ENCODE measurements at places on chromosomes 2 and 18. TPM values are rescaled to one million over a fixed set of nuclear protein-coding genes. Genes with fewer than 3 reads are reported as not detected.
A peak's percentile ranks its signal among the peaks of the same experiment; 100 is the strongest.

DNA sequence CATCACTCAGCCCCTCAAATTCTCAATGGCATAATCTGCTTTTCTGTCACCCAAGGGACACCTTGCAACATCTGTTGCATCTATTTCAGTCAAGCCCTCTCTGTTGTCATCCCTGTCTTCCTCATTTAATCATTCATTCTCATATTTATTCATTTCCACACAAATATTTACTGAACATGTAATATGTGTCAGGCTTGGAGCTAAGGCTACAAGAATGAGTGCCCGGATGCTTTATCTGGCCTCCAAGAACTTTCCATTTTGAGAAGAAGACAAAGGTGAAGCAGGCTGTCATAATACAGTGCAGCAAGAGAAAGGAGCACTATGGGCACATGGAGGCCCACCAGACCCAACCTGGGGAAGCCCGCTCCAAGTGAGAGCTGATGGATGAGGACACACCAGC is 15.6 kb downstream of the IL18RAP start:
- peaks cover 37% of the 10 kb centered on the region for H3K4me1 ChIP-seq
- DNase-seq = no peak
- H3K36me3 ChIP-seq = peaks cover 19% of the 10 kb centered on the region

GRCh38 chr2:178514664-178515063 is 34.4 kb downstream of the PLEKHA3 start:
- H3K36me3 ChIP-seq = peaks cover 59% of the 10 kb centered on the region
- no peaks in the 10 kb centered on the region for H3K27me3 ChIP-seq
- H3K4me3 ChIP-seq = peak overlapping the region; percentile 58
- DNase-seq = no peak

DNA sequence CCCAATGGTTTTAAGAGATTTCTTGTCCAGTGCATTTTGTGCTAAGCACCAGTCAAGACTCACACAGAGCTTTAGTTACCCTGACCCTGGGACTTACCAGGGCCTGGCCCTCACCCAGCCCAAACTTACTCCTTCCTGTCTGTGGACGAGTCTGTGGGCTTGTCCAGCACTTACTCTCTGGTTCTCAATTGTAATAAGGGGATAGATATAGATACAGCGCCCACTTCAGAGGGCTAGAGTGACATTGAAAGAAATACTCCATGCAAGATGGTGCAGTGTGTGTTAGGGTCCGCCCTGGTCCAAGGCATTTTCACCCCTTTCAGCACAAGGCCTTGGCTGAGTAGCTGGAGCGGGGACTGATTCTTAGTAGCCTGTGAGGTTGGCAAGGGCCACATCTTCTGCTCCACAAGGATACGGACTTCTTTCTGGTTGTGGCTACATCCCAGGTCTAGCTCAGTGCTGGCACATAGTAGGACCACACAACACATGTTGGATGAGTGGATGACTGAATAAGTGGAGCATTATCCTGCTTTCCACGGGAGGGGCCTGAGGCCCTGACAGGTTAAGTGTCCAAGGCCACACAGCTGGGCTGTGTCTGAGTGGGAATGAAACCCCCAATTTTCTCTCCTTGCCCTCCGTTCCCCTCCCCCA is 3.8 kb upstream of the ARID5A start:
- no peak overlapping the region for H3K4me3 ChIP-seq
- no peak for DNase-seq
- peaks cover 5% of the 10 kb centered on the region for H3K36me3 ChIP-seq
- peak overlapping the region; percentile 86 for H3K27ac ChIP-seq
- no peaks in the 10 kb centered on the region for H3K27me3 ChIP-seq

GRCh38 chr18:14974088-14974487 is 226.1 kb downstream of the ANKRD30B start:
- DNase-seq = no peak
- H3K4me3 ChIP-seq = no peak overlapping the region
- H3K36me3 ChIP-seq = no peaks in the 10 kb centered on the region
- H3K27me3 ChIP-seq = no peaks in the 10 kb centered on the region
- H3K4me1 ChIP-seq = no peaks in the 10 kb centered on the region

DNA sequence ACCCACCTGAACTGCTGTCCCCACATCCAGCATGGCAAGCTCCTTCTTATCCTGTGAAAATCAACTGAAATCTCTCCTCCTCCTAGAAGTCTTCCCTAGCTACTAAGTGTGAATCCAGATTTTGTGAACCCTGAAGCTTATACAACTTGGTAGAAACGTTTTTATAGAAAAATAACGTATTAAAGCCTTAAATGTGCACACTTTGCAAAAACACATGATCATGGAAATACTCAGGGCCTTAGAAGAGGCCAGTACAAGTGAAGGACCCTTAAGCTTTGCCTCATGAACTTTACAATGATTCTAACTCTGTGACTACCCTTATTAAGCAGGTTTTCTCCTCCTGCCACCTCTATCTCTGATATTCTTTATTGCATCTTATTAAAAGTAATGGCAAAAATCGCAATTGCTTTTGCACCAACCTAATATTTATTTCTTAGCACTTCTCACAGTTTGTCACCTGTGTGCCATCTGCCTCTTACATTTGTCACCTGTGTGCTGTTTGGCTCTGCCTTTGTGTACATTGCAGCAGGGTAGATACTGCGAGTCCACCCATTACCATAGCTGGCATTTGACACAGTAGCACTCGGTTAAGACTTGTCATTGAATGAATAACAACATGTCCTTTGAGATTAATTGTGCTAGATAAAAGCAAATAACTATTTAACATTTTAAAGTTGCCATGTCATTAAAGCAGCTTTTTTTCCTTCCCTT is 42.2 kb downstream of the FRZB start:
- H3K4me1 ChIP-seq = no peaks in the 10 kb centered on the region
- no peaks in the 10 kb centered on the region for H3K36me3 ChIP-seq
- H3K4me3 ChIP-seq = no peak overlapping the region
- DNase-seq = no peak

GRCh38 chr2:76415821-76416220 is 705.1 kb upstream of the GCFC2 start:
- no peaks in the 10 kb centered on the region for H3K36me3 ChIP-seq
- H3K4me3 ChIP-seq = no peak overlapping the region
- H3K4me1 ChIP-seq = no peaks in the 10 kb centered on the region

DNA sequence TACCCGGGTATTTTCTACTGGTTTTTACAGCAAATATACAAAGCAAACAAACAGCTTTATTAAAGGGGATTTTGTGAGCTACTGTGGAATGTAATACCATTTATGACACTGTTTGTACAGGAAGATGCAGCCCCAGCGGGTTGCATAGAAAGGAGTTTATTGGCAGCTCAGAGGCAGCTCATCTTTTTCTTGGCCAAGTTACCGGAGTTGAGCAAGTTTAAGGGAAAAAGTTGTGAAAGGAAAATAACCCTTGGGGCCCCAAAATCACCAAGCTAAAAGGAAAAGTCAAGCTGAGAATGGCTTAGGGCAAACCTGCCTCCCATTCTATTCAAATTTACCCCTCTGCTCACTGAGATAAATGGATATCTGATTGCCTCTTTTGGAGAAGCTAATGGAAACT is 60.8 kb downstream of the MOB4 start:
- no peak overlapping the region for H3K27ac ChIP-seq
- no peaks in the 10 kb centered on the region for H3K27me3 ChIP-seq
- H3K4me1 ChIP-seq = no peaks in the 10 kb centered on the region

DNA sequence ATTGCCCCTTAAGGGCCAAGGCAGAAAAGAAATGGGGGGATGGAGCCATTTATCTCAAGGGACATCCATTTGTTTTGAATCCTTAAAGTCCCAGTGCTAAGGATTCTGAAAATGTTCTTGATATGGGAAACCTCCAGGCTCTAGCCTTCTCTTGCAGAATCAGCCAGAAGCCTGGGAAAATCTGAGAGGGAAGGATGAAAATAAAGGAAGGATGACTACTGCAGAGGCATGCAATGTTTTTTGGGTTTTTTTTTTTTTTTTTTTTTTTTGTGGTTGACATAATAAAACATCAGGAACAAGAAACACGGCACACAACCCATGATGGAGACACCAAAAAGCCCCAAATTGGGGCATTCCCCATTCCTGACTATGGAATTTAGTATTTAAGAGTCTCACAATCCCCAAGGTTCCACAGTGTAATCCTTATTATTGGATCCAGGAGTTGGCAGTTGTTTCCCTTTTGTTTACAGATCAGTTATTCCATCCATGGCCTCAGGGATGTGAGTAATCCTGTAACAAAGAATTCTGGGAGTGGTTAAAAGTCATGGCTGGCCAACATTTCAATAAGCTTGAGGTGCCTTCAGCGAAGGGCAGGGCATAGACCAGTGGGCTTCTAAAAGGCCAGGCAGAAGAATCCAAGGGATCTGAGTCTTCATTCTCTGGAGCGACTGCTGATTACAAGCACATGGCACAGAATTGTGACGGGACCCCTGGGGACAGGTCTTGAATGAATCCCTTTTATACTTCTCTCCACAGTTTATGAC is 337.5 kb downstream of the GULP1 start:
- no peaks in the 10 kb centered on the region for H3K36me3 ChIP-seq
- no peaks in the 10 kb centered on the region for H3K4me1 ChIP-seq
- no peak overlapping the region for H3K27ac ChIP-seq
- no peak for DNase-seq

DNA sequence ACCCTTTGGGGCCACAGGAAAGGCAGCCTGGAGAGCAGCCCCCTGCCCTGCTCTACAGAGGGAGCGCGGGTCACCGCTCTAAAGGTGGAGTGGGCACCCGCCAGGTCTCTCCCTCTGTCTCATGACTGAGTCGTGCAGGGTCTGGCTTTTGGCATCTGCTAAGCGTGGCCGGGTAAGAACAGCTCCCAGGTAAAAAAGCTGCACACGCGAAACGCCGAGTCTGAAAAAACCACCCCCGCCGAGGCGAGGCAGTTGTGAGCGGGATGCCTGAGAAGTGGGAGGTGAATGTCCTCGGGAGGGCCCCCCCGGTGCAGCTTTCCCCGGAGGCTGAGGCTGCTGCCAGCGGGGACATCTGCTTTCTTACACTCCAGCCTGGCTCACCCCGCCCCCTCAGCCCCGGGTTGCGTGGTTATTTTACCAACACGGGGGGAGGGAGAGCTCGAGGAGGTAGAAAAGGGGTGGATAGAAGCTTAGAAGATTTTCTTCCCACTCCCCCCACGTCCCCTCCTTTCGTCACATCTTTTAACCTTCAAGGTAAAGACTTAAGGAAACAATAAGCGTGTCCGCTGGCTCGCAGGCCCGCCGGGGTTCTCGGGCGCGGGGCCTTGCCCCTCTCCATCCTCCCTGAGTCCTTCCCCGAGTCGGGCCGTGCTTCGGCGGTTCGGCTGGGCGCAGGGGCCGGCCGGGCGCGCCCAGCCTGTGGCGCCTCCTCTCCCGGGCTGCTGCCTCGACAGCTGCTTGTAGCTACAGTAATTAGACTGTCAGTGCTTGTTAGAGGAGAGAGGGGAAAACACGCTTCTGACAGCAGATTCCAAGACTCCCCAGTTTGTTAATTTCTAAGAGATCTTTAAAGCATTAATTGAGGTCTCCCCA is 70.6 kb upstream of the PSMD14 start:
- peaks cover 16% of the 10 kb centered on the region for H3K36me3 ChIP-seq
- H3K4me3 ChIP-seq = peak overlapping the region; percentile 84
- peak; percentile 23 for DNase-seq
- H3K4me1 ChIP-seq = peaks cover 28% of the 10 kb centered on the region

DNA sequence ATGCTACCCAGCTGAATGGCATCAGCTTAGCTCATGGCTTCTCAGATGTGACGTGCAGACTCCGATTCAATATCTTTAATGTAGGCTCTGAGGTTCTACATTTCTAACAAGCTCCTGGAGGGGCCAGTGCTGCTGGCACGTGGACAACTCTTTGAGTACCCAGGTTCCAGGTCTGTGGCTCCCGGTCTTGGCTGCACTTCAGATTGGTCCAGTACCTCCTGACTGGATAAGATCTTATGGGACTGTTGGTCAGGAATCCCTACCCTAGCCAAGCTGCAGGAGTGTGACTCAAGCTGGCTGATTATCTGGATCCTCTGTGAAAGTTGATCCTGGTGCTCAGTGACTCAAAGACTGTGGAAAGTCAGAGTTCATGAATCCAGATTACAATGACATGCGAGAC is 222.1 kb downstream of the ANKRD30B start:
- no peak for DNase-seq
- H3K4me3 ChIP-seq = no peak overlapping the region
- H3K36me3 ChIP-seq = no peaks in the 10 kb centered on the region
- H3K27ac ChIP-seq = no peak overlapping the region

DNA sequence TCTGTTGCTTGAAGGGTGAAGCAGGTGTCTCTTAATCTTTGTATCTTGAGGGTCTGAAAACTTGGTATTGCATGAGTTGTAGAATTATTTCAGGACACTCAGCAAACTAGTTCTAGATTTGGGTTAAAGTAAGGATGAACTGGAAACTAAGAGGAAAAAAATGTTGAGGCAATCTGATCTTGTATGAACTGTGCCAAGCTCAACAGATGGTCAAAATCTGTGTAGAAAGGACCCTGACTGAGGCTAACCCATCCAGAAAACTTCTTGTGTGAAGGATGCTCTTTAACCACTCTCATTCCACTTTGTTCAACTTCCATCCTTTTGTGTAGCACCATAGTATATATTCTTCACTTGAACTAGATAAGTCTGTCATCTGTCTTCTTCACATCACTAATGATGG is 861.7 kb downstream of the SLC4A3 start:
- no peaks in the 10 kb centered on the region for H3K4me1 ChIP-seq
- no peak overlapping the region for H3K4me3 ChIP-seq
- DNase-seq = no peak
- no peaks in the 10 kb centered on the region for H3K27me3 ChIP-seq

DNA sequence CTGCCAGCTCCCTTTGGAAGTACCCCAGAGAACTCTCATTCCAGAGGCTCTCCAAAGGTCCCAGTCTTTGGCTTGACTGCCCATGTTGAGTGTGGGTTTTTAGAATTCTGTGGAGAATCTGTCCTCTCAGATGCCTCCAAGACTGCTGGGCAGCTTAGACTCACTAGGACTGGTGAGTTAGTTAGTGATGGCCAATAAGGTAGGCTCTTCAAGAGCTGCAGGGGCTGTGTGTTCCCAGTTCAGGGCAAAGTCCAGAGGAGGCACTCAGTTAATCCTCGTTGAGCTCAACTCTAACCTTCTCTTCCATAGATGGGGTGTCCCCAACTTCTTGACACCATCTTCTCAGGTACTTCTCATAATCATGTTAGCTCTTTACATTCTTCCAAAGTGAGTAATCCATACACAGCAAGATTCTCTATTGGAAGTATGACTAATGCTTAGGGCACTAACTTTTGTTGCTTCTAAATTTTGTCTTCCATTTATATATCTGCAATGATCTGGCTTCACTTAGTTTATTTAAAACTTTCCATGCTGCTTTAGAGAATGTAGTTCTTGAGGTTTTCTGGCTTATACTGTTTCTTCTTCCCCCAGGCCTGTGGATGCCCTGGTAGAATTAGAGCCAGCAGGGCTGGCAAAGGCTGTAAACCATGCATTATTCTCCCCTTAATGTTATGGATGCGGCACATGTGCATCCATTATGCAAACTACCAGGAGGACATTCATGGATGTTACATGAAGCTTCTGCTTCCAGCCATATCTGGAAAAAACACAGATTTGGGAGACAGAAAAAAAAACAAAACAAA is 88.9 kb downstream of the POLE4 start:
- DNase-seq = no peak
- H3K4me3 ChIP-seq = no peak overlapping the region
- no peak overlapping the region for H3K27ac ChIP-seq
- H3K27me3 ChIP-seq = no peaks in the 10 kb centered on the region
- no peaks in the 10 kb centered on the region for H3K4me1 ChIP-seq

- no peaks in the 10 kb centered on the region for H3K36me3 ChIP-seq
- peaks cover 14% of the 10 kb centered on the region for H3K27me3 ChIP-seq
- no peaks in the 10 kb centered on the region for H3K4me1 ChIP-seq
- no peak overlapping the region for H3K27ac ChIP-seq
These were observed 111.5 kb downstream of the MCFD2 start for GRCh38 chr2:46803911-46804670.

LRP2 gene
- total RNA-seq = 0.09 TPM

ERICH2 gene
- not detected for total RNA-seq

ZSWIM2 gene
- total RNA-seq = not detected

DPP4 gene
- total RNA-seq = 67.0 TPM

BIN1 gene
- total RNA-seq = 48.1 TPM

All from activated T-helper 2 cell treated with anti-CD3 and anti-CD28 coated beads, Interferon-gamma antibody, Interleukin-2, Interleukin-4, amounts not matched to agents 10 μg/mL and 5 μg/mL and 100 μg/mL, durations not matched to agents 14 hours and 24 hours and 36 hours (primary cell).